8988T (cell line): ENCODE measurements at places on chromosomes 12 and 14.
A peak's percentile ranks its signal among the peaks of the same experiment; 100 is the strongest.

GRCh38 chr14:97276573-97276972 lies 479.4 kb downstream of the VRK1 start:
- no peak for DNase-seq

- no peak for DNase-seq
Observed at GRCh38 chr12:114041590-114041989, 75.5 kb upstream of the RBM19 start.

DNA sequence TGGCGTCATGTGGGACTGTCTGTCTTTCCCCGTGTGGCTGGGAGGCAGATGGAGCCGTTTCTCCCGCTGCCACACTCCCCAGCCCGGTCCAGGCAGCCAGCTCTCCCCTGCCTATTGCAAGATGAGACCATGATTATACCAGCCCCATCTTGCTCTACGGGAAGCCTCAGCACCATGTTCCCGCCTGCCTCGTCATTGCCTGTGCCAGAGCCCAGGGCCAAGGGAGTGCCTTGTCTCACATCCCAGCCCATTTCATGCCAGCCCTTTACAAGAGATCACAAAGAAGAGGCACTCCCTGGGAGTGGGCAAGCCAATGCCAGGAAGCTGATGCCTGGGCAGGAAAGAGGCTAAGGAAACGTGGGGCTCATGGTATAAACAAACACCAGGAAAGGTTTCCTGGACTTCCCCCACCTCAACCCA lies 23.9 kb downstream of the GPR68 start:
- no peak for DNase-seq

DNA sequence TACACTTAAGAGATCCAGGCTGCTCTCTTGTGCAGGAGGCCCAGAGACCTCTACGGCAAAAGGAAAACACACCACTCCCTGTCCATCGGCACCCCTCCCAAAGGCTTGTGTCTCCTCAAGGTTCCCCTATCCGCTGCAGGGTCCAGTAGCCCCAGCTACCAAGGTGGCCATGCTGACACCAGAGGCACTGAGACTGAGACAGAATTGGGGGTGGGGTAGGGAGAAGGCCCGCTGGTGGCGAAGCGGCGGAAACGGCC lies 590 bp downstream of the DDIT3 start:
- no peak for DNase-seq

GRCh38 chr14:94636744-94637412 lies 24.7 kb downstream of the SERPINA3 start:
- DNase-seq, result peak; percentile 29

DNA sequence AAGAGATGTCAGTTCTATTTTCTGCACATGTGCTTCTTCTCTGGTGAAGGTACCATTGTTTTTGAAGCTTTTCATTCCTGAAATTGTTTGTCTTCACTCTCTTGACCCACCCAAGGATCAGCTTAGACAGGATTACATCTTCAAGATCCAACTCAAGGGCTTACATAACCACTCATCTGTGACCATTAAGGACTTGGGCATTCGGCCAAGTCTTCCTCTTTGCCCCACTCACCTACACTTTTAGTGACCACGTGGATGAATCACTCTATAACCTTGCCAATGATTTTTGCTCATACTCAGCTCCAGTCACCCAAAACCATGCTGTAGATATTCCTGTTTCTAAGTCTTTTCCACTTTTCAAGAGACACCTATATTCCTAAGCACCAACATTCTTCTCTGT lies 36.5 kb upstream of the SSTR1 start:
- no peak for DNase-seq

DNA sequence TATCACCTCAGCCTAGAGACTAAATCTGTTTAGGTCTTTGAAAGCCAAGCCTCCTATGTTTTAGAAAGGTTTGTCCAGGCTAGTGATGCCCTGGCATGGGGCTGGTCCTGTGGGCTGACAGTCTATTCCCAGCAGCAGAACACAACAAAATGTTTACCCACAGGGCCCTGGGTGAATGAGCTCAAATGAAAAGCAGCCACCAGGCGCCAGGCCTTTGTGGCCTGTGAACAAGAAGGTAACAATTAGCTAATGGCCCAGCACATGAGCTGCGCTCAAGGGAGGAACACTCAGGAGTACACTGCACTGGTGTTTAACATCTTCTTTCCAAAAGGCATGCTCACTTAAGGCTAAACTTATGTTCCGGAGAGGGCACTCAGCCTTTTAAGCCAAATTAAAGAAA lies 202.2 kb downstream of the MON2 start:
- no peak for DNase-seq

DNA sequence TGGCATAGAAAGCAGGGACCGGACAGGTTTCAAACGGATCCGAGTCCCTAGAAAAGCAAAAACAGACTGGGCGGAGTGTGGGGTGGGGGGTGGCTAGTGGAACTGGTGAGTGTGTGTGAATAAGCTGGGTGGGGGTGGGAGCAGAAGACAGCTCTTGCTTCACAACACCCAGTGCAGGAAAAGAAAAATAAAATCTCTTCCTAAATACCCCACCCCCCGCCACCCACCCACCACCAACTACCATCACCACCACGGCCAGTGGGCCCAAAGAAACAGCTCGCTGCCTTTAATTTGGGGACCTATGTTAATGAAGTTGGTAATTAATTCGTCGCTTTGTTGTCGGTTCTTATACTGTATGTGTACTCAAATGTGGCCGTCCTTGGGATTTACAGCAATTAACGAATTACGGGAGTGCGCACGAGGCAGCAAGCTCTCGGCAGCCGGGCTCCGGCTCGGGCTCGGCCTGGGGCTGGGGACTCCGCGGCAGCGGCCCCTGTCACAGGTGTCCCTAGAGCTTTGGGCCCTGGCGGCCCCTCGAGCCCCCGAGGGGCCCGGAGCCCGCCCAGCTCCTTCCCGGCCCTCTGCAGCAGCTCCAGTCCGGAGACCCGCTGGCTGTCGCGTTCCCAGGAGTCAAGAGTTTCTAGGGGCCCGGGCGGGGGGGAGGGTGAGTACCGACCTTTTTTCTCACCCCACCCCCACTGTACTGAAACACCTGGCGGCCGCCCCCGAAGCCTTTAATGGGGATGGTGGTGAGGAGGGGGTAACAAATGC lies 1.5 kb upstream of the OTX2 start:
- no peak for DNase-seq

GRCh38 chr14:23517650-23518326 lies 33.8 kb downstream of the ZFHX2 start:
- no peak for DNase-seq

DNA sequence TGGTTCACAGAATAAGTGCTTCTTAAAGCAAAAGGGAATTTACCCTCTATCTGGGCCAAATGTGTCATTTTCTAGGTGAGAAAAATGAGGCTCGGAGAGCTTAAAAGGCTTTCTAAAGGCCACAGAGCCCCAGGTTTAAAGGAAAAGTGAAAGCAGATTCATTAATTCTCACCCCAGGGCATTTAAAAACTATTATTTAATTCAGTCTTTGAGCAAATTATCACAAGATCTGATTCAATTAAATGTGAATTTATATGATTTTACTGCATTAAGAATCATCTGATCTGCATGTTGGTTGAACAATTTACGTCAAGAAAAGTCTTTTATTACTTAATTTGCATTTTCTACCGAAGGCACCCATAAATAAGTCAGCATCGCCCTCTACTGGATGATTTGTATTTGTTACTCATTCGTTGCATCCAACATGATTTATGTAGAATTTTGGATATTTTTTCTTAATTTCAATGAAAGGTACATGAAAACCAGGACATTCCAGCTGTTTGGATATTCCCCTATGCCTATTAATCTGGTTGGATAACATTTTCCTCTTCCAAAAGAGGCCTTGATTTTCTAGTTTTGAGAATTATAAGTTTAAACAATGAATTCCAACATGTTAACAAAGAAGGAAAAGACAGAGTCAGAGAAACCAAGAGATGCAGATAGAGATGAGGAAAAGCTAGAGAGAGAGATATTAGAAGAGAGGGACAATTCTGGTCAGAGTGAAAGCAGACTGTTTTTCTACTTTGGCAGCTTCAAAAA lies 19.1 kb upstream of the DHRS7 start:
- no peak for DNase-seq

GRCh38 chr12:46617167-46617566 lies 208.6 kb downstream of the SLC38A4 start:
- no peak for DNase-seq

DNA sequence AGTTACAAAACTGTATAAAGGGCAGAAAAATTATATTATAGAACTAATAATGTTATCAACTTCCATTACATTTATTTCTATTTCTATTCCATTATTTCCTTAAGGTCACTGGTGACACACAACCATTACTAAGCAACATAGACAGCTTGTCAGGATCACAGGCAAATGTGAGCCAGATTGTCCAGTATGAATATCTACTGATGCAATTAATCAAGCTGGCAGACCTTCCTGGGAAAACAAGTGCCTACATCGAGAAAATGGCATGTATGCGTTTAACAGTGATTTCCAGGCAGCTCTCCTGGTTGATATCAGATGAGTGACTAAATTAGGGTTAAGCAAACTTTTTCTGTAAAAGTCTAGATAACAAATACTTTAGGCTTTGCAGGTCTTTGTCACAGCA lies 36.9 kb upstream of the TSPAN8 start:
- no peak for DNase-seq

GRCh38 chr14:49497725-49498348 lies 88.3 kb downstream of the RPS29 start:
- DNase-seq, result no peak

GRCh38 chr12:91702843-91703425 lies 442.7 kb downstream of the BTG1 start:
- no peak for DNase-seq

DNA sequence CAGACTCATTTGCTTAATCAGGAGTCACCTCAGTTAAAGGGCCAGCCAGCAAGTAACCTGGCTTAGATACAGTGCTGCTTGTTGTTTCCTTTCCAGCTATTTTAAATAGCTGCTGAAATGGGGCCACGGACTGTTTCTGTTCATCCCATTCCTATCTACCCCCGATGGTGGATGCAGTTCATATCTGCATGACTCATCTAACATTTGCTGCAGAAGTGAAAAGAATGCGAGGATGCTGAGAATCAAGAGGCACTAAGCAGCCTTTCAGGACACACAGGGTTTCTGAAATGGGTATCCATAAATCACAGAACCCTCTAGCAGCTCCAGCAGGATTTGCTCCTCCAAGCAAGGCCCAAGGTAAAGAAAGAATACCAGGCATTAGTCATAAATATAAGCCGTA lies 60.2 kb upstream of the RTRAF start:
- no peak for DNase-seq

DNA sequence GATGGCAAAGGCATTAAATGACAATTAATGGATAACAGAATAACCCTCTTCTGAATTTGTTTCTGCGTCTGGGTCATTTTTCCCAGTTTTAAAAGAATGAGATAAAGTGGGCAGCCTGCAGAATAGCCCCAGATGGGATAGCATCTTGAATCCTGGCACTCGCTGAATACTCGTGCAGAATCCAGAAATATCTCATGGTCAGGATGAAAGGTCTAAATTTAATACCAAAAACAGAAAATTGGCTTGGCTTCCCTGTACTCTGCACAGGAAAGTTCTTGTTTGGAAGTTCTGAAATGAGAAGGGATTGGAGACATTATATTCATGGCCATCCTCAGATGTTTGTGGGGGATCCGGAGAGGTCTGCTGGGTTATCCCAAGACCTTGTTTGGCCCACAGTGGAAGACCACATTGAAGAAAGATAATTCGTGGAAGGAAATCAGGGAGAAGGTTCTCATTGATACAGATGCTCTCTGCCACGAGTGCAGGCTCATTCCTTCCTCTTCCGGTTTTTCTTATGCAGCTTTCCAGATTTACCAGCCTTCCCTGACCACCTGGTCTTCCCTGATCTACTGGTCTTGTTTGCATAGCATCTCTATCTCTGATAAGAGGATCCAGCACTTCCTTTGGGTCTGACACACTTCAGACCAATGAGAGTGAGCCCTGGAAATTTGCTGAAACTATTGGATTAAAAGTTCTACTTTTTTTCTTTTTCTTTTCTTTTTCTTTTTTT lies 6.0 kb upstream of the IFT81 start:
- no peak for DNase-seq

DNA sequence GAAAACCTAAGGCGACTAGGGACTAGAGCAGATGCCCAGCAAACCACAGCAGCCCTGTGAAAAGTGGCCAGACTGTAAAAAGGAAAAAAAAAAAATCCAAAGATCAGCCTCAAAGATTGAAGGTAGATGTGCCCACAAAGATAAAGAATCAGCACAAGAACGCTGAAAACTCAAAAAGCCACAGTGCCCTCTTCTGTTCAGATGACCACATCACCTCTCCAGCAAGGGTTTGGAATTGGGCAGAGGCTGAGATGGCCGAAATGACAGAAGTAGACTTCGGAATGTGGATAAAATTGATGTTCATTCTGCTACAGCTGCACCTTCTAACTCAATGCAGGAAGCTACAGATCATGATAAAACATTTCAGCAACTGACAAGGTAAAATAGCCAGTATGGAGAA lies 154.4 kb downstream of the GPHN start:
- DNase-seq, result no peak

DNA sequence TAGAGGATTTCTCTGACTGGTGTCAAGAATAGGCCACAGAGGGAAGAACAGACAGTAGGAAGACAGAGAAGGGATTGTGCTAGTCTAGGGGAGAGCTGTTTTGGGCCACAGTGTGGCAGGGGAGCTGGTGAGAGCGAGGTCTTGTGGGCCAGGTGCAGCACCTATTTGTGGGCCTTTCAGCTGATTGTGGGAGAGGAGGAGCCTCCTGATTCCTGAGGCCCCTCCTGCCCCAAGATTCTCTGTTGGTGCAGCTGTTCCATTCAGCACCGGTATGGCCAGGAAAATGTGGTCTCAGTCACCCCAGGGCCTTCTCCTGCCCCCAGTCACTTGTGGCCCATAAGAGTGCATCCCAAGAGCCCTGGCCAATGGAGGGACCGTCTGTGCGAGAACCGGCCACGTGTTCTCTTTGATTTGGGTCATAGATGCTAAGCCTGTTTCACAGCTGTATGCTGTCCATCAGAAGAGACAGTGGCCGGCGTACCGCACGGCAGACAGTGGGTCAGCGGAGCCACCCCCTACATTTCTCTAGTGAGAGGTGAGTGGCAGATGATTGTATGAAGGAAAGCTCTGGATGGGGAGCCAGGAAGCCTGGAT lies 27.7 kb downstream of the TPCN1 start:
- DNase-seq, result no peak

- no peak for DNase-seq
Observed at GRCh38 chr14:54003064-54003463, 46.4 kb upstream of the BMP4 start.

GRCh38 chr12:91920741-91921140 lies 224.9 kb downstream of the BTG1 start:
- no peak for DNase-seq

GRCh38 chr12:124689631-124690030 lies 122.2 kb upstream of the NCOR2 start:
- DNase-seq, result no peak

DNA sequence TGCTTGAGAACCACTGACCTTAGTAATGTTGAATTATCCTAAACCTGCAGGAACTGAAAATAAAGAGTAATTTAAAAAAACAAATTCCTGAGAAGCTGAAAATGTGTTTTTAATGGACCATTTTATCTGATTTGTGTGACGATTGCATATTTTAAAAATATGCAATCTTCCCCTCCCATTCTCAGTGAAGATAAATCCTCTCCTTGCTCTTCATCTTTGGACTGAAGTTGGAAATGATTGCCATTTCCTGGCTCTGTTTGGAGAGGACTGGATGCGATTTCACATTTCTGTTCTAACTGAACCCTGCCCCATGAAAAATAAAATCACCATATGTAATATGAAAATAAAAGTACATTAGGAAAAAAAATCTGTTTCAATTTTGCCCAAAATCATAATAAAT lies 216.3 kb downstream of the SLC6A15 start:
- DNase-seq, result no peak
